ENCODE measurements at places on chromosomes 5 and 9.
A peak's percentile ranks its signal among the peaks of the same experiment; 100 is the strongest.

DNA sequence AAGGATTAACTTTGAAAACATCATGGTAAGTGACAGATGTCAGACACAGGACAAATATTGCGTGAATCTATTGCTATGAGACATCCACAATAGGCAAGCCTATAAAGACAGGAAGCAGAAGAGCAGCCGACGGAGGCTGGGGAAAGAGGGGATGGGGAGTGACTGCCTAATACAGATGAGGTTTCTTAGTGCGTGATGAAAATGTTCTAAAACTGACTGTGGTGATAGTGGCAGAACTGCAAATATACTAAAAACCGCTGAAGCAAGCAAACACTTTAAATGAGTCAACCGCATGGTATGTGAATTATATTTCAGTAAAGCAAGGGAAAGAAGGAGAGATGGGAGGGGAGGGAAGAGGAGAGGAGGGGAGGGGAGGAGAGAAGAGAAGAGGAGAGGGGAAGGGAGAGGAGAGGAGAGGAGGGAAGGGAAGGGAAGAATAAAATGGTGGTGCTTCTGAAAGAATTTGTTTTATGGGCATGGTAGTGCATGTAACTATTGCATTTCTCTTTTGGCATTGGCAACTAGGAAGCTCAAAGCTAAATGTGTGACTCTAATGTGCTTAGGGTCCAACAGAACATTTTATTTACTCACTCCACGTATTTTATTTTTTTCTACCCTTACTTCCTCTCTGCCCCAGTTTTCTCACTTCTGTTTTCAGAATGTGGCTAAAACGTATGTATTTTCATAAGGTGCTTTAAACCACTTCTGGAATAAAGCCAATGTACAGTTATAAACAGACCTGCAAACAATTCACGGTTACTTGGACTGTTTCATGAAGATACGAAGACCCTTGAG is 21.3 kb downstream of the AKNA start:
- peak; percentile 75 for DNase-seq

DNA sequence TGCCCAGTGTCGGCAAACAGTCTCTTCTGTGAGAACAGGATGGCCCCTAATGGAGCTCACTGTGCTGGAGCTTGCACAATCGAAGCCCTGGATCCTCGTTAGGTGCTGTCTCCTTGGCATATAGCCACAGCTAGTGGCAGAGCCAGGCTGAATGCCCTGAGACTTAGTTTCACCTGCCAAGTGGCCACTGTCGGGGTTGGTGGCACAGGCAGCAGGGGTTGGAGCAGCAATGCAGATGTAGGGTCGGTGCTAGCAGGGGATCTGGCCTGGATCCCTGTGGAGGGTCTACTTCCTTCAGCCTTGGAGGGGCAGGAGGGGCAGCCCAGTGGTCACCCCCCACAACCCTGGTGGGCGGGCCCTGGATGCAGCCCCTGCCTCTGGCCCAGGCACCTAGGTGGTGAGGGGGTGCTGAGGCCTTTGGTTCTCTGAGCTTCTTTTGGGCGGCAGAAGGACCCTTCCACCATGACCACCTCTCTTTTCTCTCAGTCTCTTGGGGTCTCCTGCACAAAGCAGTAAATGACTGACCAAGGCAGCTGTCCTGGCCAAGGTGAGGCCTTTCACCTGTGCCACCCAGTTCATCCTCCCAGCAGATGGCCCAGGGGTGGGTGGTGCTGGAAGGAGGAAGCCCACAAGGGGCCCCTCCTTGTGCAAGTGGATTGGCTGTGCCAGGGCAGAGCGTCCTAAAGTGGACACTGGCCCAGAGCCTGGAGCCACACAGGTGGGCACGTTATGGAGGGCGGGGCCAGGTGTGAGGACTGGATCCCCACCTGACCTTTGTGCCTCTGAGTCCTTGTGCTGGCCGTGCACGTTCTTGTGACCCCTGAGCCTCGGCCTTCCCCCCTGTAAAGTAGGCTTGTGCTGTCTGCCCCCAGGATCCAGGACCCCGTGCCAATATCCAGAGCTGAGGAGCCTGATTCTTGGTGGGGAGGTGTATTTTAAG is 44.8 kb downstream of the PHF2 start:
- no peak for DNase-seq

DNA sequence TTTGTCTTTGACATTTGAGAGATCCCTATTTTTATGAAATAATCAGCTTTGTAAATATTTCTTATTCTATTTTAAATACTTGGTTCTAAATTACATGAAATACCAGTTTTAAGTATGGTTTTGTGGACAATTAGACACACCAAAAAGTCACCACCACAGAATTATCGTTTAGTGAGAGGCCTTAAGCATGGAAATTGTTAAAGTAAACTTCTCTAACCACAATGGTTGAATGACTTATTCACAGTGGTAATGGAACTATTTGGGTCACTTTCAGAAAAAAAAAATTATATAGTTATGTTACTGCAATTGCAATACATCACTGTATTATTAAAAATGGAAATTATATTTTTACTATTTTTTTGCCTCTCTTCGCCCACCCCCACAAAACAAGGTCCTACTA is 1252.5 kb downstream of the EFNA5 start:
- no peak for DNase-seq

- DNase-seq = no peak
Measured at GRCh38 chr9:29548436-29548835, 1975.2 kb upstream of the C9orf72 start.

GRCh38 chr5:124772457-124773200 is 26.2 kb upstream of the ZNF608 start:
- no peak for DNase-seq

GRCh38 chr5:115179394-115180164 is 9.9 kb upstream of the TRIM36 start:
- DNase-seq = no peak

GRCh38 chr5:176695073-176695472 is 47.8 kb downstream of the TSPAN17 start:
- no peak for DNase-seq

- no peak for DNase-seq
Measured at GRCh38 chr5:21391506-21391905, 1403.5 kb upstream of the CDH18 start.

- no peak for DNase-seq
Measured at GRCh38 chr5:150352244-150353031, 5.1 kb upstream of the TCOF1 start.

- no peak for DNase-seq
Measured at GRCh38 chr9:86978922-86979474, 31.7 kb upstream of the GAS1 start.

DNA sequence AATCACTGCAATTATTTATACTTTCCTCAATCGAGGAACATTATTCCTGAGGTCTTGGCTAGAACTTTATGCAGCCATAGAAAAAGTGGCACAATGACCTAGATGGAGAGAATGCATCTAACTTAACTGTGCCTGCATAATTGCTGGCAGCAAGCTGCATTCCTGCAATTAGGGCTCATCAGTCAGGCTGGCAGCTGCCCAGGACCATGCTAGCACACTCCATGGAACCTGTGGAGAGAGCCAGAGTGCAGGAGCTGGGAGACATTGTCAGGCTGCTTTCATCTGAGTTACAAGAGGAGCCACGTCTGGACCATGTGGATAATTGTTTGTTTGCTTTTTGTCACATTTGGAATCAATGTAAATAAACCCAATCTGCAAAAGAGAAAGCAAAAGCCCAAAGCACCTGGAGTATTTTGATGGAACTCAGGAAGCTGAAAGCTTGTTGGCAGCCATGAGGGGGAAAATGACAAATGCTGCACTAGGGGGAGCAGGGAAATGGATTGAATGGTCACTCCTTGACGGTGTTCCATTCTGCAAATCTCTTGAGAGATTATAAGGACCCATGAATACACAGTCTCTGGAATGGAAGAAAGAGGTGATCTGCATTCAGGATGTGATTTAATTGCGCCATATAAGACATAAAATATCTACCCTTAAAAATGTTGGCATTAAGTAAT is 839.9 kb downstream of the MAT2B start:
- no peak for DNase-seq

GRCh38 chr5:73365301-73365853 is 83.2 kb downstream of the FOXD1 start:
- DNase-seq = no peak

GRCh38 chr9:15927161-15927560 is 374.3 kb downstream of the CCDC171 start:
- no peak for DNase-seq

DNA sequence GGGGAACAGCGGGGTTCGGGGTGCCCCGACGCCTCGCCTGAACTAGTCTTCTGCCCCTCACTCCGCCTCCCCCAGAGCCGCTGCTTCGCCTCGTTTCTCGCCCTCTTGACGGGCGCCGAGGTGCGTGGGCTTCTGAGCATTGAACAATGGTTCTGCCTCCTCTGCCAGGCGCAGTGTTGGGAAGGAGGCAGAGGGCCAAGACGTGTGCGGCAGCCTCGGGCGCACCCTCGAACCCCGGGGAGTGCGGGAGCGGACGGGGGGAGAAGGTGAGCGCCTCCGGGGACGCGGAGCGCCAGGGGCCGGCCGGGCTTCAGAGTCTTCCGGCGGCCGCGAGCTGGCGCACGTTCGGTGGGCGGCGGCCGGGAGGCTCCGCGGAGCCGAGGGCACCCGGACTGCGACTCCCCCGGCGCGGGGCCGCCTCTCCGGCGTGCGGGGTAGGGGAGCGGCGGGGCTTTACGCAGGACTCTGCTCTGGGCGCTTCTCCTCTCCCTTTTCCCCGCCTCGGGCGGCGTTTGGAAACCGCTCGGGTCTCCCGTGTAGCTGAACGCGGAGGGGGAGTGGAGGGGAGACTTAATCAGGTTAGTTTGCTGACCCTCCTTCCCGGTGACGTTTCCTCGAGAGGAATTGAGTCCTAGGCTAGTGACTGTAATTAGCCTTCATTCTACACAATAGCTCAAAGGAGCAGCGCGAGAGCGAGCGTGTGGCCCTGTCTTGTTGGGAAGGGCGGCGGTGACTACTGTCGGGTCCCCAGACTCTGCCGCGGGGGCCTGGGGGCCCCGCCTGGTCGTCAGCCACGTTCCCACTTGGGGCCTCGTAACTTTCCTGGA is 1.1 kb downstream of the VLDLR start:
- DNase-seq = no peak

GRCh38 chr9:69030851-69031645 is 4.5 kb upstream of the FXN start:
- no peak for DNase-seq

Data from CD4-positive, alpha-beta T cell treated with Interleukin-15 for 1 hour (primary cell).